Activated CD4-positive, alpha-beta T cell treated with anti-CD3 and anti-CD28 coated beads, Interleukin-2, amount 50 U/mL, for 48 hours (primary cell): ENCODE measurements at places on chromosomes 6 and 20.

DNA sequence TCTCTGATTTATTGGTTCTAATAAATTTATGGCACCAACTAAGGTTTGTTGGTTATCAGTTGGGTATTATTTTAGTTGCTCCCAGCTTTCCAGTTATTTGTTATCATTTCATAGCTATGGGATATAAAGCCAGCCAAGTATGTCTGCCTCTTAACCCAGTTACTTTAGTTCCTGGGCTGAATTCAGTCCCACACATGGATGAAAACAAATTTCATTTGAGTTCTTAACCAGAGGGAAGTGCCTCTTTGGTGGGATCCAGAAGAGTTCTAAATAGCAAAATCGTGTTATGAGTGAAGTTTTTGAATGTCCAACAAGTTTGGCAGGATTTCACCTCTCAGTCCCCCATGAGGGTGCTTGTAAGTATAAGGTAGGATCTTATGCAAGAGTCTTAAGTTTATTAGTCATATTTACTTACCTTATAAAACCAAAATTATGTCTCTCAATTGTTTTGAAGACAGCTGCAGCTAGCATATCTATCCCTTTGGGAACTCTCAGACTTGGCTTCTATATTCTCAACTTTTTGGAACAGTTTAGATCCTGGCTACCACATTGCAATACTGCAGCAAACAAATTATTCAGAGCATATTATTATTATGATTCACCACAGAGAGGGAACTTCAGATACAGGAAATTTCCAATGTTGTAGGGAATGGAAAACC, 683.6 kb downstream of the BCKDHB start:
- no peak for DNase-seq

GRCh38 chr6:14406614-14407331, 289.2 kb downstream of the CD83 start:
- no peak for DNase-seq

DNA sequence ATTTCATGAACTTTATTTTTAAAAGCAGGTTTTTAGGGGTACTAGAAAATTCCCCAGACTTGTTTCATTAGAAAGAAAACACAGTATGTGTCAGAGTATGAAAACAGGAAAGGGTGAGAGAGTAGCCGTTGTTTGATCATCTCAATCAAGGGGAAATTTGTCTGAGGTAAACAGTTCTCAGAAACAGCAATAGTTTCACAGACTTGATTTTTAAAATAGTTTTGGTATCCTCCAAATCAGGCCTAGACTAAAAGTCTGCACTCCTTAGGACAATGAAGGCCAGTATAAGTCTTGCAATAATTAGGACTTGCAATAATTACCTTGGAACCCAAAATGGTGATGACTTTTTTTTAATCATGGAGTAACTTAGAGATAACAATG, 176.6 kb upstream of the TAB2 start:
- no peak for DNase-seq

GRCh38 chr6:14844411-14844810, 401.5 kb upstream of the JARID2 start:
- no peak for DNase-seq

DNA sequence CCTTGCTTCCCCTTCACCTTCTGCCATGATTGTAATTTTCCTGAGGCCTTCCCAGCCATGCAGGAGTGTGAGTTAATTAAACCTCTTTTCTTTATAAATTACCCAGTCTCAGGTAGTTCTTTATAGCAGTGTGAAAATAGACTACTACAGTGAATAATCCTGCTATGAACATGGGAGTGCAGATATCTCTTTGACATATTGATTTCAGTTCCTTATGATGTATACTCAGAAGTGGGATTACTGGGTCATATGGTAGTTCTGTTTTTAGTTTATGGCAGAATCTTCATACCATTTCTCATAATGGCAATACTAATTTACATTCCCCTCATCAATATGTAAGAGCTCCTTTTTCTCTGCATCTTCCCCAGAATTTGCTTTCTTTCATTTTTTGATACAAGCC, 26.0 kb downstream of the PACRG start:
- DNase-seq, result no peak
